ENCODE measurements at places on chromosomes 3 and 15. TPM values are rescaled to one million over a fixed set of nuclear protein-coding genes. Genes with fewer than 3 reads are reported as not detected.

KNG1 gene
- not detected for total RNA-seq

NR2E3 gene
- total RNA-seq: not detected

ARHGAP31 gene
- total RNA-seq: 24.2 TPM

- no peak for DNase-seq
- H3K36me3 ChIP-seq: no peaks in the 10 kb centered on the region
- H3K27me3 ChIP-seq: peaks cover 9% of the 10 kb centered on the region
- no peak overlapping the region for H3K4me3 ChIP-seq
- H3K4me1 ChIP-seq: no peaks in the 10 kb centered on the region
- H3K27ac ChIP-seq: no peak overlapping the region
These were observed 1.3 kb downstream of the CACNA1D start for GRCh38 chr3:53495520-53496391.
